Pancreas (tissue), 10 donors: ENCODE measurements at places on chromosomes 6 and 20.
A peak's percentile ranks its signal among the peaks of the same experiment; 100 is the strongest.

- DNase-seq: no peak
Observed at GRCh38 chr20:36578356-36579041, 5.1 kb downstream of the TGIF2 start.

DNA sequence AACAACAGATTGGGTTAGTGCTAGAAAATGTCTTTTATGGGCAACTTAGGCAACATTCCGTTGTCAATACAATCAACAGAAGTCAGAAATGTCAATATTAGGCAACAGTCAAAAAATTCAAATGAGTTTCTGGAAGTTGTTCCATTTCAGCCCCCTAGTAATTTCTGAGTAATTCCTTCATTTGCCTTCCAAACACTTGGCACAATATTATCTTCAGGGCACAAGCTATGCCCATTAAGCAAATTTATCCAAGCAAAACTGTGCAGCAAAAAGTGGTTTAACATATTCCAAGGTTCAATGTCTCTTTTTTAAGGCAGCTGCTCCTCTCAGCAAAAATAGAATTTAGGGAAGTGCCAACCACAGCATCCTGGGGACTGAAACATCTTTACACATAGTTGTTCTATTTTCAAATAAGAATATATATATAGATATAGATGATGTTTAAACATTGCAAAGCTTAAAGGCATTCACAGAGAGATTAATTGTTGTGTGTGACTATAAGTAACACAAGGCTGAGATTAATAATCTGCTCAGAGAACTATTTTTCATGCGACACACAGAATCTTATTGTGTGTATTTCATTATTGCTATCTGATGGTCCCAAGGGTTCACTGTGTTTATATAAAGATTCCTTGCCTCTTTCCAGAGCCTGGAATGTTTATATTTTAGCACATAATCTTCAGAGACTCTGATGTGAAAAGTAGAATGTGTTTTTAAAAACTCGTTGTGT is 75.2 kb upstream of the ADTRP start:
- no peak for DNase-seq

- DNase-seq: peak; percentile 57
Observed at GRCh38 chr20:51542033-51542570, 417 bp downstream of the NFATC2 start.

- DNase-seq: no peak
Observed at GRCh38 chr6:57017841-57018240, 28.7 kb upstream of the KIAA1586 start.

DNA sequence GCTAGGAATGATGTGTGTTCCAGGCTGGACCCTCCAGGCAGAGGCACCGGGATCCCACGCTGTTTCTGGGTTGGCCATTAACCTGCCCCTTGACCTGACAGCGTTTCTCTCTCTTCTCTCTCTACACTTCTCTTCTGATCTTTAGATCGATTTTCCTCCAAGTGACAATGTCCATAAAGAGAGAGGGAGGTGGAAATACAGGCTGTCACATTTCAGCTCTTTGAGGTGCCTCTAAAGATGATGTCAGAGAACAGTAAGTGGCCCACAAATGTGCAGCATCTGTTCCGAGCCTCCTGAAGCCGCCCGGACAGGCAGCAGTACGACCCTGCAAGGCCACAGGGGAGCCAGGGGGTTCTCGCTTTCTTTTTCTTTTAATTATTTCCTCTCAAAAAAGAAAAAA is 2.5 kb upstream of the SLCO4A1 start:
- DNase-seq: no peak

DNA sequence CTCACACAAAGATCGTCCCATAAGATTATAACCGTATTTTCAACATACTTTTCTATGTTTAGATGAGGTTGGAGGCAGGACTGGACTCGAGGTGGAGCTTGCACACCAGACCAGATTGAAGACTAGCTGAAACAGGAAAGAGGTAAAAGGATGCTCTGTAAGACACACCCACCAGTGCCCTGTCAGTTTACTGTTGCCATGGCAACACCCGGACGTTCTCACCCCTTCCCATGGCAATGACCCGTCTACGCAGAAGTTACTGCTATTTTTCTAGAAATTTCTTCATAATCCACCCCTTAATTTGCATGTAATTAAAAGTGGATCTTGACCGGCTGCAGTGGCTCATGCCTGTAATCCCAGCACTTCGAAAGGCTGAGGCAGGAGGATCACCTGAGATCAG is 13.6 kb upstream of the SRSF6 start:
- DNase-seq: no peak

- DNase-seq: no peak
Observed at GRCh38 chr20:64041040-64041780, 5.2 kb downstream of the C20orf204 start.

DNA sequence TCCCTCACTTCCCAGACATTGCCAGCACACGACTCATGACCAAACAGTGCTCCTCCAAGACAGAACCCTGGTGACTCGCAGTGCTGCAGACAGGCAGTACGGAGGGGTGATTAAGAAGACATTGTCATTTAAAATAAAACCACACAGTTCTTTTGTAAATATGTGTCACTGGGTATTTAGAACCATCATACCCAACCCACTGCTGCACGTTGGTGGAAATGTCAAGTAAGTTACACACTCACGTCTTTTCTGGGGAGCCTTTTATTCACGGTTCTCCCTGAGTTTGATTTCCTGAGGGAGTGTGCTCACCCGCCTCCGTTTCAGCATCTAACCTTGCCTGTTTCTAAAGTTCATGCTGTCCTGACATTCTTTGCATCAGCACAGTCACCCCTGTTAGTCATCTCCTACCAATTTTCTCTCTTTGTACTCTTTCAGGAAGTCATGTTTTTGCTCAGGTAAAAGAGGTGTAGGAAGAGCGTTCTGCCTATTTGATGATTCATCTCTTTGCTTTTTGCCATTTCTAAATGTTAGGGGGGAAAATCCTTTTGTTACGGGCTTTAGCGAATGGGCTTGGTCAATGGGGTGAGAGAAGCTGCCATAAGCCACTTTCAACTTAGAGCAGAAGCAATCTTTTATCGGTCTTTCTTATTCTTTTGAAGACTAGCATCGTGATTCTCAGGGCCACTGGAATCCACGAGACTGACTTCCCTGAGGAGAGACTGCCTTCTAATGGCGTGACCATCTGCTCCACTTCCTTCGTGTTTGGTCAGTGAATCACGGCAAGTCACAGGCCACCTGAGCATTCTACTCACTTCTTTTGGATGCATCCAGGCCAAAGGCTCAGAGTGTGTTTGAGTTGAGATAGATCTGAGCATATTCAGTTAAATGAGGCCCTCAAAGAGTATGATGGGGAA is 512.8 kb upstream of the JARID2 start:
- DNase-seq: no peak

- no peak for DNase-seq
Observed at GRCh38 chr6:160435935-160436334, 87.8 kb downstream of the SLC22A3 start.
